ENCODE measurements at places on chromosomes 5 and 9.

GRCh38 chr5:149886060-149886459 lies 58.5 kb downstream of the PDE6A start:
- DNase-seq = no peak

DNA sequence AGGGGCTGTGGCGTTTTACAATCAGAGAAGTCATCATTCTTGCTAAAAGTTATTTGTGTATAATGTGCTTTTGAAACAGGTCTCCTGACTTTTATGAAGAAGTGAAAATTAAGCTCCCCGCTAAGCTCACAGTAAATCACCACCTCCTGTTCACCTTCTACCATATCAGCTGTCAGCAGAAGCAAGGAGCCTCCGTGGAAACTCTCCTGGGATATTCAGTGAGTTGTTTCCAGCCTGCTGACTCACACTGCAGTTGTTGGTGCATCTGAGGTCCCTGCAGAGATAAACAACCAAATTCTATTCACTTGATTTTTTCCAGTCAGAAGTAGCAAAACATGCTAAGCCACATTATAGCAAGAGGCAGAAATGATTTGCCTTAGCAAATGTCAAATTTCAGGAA lies 156.7 kb downstream of the DOCK8 start:
- no peak for DNase-seq

DNA sequence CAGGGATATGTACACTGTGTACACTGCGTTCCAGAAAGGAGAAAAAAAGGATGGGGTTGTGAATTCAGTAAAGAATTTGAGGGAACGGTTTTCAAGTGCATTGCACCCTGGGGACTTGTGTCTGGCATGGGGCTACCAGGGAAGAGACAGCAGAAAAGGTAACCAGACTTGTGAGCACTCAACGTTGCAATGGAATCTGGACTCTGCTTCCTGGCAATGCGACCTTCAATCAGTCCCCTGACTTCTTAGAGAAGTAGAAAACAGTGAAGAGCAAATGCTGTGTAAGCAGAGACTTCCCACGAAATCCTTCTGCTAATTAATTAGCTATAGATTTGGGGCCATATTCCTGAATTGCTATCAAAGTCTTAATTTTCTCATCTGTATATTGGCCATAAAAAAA lies 36.3 kb downstream of the MACIR start:
- DNase-seq = no peak

GRCh38 chr9:30697958-30698357 lies 1686.5 kb upstream of the ACO1 start:
- no peak for DNase-seq

DNA sequence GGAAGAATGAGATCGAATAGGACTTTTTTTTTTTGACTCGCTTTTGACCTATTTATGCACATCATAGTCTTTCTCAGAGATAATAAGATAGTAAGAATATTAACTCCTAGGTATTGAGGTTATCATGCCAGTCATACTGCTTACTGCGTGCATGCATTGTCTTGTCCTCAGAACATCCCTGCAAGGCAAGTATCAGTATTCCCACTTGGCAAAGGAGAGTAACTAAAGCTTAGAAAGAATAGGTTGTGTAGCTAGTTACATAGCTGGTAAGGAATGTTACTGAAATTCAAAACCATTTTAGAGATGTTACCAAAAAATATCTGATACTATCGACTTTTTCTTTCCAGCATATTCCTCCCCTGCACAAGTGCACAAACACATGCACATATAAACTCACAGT lies 296.1 kb upstream of the CLINT1 start:
- no peak for DNase-seq

GRCh38 chr5:157160001-157160400 lies 6.1 kb downstream of the GARIN3 start:
- DNase-seq = no peak

DNA sequence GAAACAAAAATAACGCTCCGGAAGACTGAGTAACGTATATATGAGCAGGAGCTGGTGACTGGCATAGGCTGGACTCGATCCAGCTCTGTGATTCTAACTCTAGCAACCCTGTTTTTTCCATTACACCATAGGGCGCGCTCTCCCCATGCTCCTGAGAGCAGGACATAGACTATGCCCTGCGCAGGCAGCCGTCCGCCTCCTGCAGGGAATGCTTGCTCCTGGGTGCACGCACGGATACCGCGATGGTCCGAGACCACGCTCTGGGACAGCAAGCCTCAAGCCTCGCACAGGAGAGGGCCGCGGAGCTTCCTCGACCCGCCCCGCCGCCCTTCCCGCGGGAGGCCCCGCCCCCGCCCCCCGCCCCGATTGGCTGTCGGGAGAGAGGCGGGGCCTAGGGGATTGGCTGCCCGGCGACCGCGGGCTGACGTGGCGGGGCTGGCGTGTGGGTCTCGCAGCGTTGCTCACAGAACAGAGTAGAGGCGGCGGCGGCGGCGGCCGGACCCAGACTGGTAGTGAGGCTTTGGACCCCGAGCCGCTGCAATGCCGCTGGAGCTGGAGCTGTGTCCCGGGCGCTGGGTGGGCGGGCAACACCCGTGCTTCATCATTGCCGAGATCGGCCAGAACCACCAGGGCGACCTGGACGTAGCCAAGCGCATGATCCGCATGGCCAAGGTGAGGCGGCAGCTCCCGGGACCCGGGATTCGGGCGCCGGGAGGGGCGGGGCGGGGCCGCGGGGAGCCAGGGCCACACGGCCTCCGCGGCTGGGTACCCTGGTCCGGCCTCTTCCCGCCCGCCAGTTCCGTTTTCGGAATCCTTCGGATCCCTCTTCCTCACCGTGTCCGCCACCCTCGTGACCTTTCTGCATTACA lies at the start of gene NANS:
Gene NANS (plus strand): TSS at position 464 of the 869 bp plus-strand sequence. CDS start 77 bp downstream, at position 541.
- DNase-seq = peak; percentile 70

GRCh38 chr9:14824481-14824880 lies 85.7 kb downstream of the FREM1 start:
- DNase-seq = no peak

- DNase-seq = no peak
These were observed 144.5 kb downstream of the UNC13B start for GRCh38 chr9:35306283-35306682.
